ENCODE measurements at places on chromosomes 3 and 15.

DNA sequence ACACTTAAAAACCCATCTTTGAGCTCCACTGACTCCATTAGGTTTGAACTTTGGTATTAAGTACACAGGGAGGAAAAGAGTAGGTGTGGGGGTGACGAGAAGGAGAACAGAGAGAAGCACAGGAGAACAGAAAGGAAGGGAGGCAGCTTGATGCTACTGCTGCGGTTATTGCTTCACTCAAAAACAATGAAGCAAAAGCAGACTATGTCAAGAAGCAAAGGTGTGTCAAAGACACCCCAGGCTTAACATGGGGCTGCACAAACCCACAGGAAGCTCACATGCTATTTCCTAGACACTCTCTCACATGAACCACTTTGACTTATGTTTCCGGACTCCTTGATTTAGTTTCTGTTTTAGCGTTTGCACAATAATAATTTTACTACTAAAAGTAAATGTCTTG, 961.0 kb upstream of the CFAP20DC start:
- DNase-seq = no peak

DNA sequence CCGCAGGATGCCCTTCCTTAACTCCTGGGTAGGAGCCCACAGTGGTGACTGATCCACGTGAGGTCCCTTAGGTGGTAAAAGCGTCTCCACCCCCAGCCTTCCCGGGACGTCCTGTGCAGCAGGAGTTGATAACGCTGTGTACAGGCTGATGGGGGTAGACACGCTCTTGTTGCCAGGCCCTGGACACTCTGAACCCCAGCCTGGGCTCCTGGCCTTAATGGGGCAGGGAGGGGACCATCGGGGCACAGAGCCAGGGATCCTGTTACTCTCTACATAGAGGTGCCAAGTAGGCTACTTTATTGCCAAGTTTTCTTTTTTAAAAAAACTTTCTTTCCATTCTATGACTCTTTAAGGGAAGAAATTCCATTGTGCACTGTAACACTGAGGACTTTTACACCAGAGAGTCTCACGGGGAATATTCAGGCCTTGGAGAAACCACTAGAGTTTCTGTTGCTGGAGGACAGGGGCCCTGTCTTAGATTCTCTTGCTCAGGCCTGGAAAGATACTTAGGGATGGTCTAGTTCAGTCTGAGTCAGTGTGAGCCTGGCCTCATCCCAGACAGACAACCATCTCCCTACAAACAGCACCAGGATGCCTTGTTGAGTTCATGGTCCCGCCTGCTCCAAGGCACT, 104.3 kb upstream of the RNU6-1 start:
- no peak for DNase-seq

DNA sequence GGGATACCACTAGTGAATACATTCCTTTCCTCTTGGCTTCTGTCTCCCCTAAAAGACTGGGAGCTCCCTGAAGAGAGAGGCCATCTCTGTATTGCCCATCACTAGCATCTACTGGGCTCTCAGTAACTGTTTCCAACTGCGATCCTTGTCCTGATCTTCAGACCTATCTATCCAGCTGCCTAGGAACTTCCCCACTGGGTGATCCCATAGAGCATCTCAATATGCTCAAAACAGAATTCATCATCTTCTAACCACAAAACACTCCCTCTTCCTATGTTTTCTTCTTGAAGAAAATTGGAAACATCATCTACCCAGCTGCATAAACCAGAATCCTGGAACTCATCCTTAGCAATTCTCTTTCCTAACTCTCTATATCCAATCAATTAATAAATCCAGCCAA, 54.6 kb downstream of the PLD1 start:
- DNase-seq = no peak

DNA sequence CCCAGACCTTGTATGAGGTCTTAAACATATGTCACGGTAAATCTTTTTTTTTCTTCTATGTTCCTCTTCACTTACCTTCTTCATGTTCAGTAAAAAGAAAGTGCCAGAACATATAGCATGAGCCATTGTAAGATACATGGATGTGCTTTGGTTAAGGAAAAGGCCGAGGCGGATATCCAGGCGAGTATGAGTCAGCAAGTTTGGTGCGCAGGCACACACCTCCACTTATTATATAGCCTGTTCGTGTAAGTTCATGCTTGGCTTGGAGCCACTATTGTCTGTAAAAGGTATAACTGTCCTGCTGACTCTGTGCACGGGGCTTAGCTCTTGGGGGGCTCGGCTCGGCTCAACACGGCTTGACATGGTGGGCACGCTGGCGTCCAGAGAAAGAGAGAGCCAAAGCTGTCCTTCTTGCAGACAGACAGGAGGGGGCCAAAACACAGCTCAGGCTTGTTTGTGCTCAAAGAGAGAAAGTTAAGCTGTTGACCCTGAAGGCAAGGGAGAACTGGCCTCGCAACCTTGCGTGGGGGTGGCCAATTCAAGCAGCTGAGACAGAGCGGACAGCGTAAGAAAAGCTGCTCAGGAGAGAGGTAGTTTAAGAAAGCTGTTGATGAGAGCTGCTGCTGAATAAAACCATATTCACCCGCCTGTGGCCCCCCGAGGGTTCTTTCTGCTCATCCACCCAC, 251.2 kb downstream of the SLC9A9 start:
- DNase-seq = no peak

GRCh38 chr3:192855434-192855833, 62.2 kb downstream of the MB21D2 start:
- no peak for DNase-seq

DNA sequence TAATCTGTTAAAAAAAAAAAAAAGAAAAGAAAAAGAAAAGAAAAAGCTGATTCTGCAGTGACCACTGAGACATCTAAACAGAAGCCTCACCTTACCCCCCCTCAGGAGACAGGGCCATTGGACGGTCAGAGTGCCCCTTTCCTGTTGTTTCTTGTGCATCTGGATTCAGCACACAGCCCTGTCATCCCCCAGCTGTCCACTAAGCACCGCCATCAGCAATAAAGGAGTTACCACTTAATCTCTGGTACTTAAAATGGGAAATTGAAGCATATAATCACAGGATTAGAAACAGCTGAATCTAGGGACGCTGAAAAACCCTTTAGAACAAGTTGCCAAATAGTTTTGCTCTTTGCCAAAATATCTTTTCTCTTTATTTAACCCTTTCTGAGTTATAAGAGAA, 62.5 kb downstream of the TRIM69 start:
- no peak for DNase-seq

- DNase-seq = no peak
Measured at GRCh38 chr3:4974154-4974553, 5.1 kb upstream of the BHLHE40 start.

- no peak for DNase-seq
Measured at GRCh38 chr15:69853544-69853951, 244.2 kb downstream of the TLE3 start.

DNA sequence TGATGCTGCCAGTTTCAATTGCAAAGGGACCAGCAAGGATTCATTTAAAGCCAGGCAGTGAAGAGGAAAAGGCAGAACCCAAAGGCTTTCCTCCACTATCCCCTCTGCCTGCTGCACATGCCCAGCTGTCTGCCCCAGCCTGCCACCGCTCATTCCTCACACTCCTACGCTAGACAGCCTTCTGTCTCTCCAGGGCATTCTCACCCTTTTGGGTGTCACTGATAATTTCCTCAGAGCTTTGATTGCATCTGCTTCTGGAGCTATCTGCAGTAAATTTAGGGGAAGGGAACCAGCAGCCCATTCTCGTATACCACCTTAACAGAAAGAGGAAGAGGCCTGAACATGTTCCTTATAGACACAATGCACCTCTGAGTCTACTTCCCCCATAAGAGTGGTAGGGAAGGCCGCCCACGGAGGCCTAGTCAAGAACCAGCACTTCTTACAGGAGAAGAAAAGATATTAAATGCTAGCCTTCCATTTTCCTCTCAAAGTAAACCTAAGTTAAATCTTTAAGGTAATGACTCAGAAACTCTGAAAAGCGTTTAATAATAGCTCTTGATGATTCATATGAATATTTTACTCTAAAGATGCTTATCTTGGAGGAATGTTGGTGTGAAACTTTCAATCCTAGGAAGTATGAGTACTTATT, 20.9 kb downstream of the NUDT16 start:
- DNase-seq = no peak

GRCh38 chr15:33706173-33706572, 262.1 kb upstream of the CHRM5 start:
- no peak for DNase-seq

- DNase-seq = no peak
Measured at GRCh38 chr3:98967758-98968157, 66.3 kb upstream of the DCBLD2 start.

- DNase-seq = no peak
Measured at GRCh38 chr15:62071711-62072308, 5.0 kb downstream of the C2CD4A start.

DNA sequence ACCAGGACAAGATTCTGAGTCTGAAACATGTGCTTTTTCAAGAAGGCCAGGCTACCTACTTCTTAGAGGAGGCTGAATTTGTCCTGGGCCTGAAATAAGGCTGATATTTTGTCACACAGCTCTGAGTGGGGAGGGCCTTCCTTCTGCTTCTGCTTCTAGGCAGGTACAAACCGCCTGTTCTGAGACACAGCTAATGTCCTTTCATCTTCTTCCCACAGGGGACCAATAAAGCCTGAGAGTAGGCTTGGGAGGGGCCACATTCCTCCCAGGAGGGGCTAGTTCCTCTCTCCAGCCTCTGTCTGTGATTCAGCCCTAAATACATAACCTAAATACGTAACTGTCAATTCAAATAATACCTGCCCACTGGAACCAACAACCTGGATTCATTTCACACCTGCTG, 34.8 kb downstream of the CRYGS start:
- DNase-seq = no peak

DNA sequence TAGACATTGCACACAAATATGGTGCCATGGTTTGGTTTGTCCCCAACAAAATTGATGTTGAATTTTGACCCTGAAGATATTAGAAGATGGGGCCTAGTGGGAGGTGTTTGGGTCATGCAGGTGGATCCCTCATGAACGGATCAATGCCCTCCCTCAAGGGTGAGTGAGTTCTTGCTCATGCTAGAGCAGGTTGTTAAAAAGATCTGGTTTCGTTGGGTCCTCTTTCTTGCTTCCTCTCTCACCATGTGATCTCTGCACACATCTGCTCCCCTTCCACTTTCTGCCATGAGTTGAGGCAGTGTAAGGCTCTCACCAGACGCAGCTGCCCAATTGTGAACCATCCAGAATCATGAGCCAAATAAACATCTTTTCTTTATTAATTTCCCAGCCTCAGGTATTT, 87.8 kb upstream of the MDFIC2 start:
- no peak for DNase-seq

GRCh38 chr3:178062126-178062525, 474.1 kb upstream of the KCNMB2 start:
- DNase-seq = no peak

- no peak for DNase-seq
Measured at GRCh38 chr3:177770383-177771230, 573.3 kb upstream of the TBL1XR1 start.

DNA sequence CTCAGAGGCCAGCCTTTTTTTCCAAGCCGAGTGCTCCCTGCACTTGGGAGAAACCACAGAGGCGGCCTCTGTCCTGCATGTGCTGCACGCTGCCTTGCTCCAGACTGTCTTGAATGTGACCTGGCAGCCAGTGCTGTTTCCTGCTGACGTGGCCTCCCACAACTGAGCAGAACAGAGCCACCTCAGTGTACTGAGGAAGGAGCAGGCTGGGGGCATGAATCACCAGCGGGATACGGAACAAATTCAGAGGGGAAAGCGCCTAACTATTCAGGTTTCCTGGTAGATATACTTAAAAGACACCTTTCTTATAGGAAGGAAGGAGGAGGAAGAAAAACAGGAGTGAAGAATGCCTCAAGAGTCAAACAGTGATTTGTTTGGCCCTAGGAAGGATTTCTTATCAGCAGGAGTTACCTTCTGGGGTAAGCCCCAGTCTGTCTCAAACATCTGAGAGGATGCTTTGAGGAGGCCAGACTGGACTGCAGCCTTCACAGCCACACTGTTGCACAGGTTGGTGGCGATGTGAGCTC, 114.0 kb downstream of the FNDC3B start:
- DNase-seq = peak; percentile 88

GRCh38 chr15:98177966-98178592, 217.6 kb downstream of the ARRDC4 start:
- DNase-seq = peak; percentile 90

- no peak for DNase-seq
Measured at GRCh38 chr15:68537506-68537905, 41.3 kb upstream of the CORO2B start.

DNA sequence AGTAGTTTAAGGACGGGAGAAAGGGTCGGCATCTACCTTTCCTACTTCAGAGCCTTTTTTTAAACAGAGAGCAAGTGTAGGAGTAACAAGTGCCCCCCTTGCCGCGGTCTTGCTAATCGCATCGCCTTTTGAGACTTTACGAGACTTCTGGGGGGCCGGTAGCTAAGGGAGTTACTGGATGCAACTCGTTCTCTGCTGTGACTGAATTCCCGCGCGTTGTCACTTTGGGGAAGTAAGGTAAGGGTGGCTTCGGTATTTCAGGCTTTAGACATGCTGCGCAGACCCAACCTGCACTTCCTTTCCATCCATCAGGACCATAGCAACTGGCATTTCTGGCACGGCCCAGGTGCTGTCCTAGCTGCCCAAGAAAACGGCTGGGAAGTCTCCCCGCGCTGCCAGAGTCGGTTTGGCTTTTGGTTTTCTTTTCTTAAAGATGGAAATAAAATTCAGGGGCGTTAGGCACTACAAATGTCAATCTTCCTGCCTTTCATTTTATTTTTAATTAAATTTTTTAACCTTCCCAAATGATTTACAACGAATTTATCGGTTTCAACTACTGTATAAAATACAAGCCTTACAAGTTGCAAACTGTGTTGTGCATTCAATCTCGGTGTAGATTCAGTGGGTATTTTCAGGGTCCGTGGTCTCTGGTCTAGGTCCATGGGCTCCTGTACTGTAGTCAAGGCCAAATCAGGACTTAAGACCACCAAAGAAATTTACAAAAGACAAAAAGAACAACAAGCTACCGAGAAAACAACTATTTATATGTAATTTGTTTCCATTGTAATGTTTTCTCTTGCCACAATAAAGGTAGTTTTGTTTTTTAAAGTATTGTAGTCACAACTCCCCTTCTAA, 3.5 kb downstream of the MECOM start:
- no peak for DNase-seq

DNA sequence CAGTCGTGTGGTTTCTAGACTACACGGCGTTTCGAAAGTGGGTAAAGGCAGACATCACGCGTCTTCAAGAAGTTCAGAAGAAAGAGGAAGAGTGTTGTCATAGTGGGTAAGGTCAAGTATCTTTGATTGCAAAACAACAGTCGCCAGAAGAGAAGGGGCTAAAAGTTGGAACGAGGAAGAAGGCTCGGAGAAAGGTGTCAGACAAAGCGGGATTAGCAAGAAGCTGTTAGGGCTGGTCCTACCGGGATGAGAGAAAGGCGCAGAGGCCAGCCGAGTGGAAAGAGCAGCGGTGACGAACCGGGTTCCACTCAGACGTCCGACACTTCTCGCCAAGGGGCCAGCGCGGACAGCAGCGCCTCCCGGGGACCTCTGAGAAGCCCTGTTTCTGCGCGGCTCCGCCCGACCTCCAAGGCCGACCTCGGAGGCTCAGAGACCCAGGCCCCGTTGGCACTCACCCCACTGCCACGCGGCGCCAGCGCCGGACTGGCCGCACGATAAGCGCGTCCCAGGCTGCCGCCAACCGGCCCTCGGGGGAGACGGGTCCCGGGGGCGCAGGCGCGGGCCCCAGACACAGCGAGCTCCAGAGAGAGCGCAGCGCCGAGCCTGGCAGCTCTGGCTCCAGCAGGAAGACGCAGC, 436 bp downstream of the ADPGK start:
- no peak for DNase-seq
